ENCODE measurements at places on chromosomes 6 and 20.

- DNase-seq = no peak
Observed at GRCh38 chr6:75503291-75503690, 9.7 kb upstream of the FILIP1 start.

DNA sequence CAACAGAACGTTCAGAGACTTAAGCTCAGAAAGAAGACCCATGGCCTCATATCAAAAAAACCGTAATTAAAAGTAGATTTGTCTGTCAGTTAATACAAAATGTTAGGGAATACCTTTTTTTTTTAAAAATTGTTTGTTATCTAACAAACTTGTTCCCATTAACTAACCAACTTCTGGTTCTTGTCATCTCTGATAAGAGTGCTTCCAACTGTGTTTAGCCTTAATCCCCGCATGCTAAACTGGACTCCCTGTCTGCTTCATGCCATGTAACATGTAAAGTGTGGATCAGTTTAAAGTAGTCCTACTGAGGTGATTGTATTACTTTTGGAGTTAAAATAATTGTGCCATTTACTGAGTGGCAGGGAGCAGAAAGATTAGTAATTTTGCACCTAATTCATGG lies 6.3 kb downstream of the JARID2 start:
- DNase-seq = no peak

DNA sequence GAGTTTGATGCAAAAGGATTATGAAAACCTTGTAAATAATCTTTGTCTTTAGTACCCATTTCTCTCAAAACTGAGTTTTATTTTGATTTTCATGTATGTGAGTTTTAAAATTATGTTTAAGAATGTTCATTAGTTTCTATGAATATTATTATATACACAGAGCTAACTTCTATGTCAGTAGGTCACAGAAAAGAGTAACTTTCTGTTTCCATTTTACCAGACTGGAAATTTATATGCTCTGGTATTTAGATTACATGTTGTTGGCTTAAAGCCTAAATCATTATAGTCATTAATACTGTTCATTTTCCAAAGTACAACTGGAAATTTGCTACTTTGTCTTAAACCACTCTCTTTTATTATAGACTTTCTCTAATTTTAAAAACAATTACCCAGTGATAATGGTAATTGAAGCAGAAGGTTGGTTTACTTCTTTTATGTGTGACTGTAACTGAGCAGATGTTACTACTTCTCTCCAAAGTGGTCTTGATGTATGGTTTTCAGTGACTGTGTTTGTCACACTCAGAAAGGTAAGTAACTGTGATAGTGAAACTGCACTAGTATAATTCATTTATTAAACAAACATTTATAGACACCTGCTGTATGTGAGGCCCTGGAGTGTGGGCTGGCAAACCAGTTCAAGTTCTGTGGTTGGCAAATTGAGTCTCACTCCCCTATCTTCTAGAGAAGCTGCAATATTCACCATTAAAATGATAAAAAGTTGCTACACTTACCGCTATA lies 13.2 kb downstream of the CRYBG1 start:
- no peak for DNase-seq

DNA sequence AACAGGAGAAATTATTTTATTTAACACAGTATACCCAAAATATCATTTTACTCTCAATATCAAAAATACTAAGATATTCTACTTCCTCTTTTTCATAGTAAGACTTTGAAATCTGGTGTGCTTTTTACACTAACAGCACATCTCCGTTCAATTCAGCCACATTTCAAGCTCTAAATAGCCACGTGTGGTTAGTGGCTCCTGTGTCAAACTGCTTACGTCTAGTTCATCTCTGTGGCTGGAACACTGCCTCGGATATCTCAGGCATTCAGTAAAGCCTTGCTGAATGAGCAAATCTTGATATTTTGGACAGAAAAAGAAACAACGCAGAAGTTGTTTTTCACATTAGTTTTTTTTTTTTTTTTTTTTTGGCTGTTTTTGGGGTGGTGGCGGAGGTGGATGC lies 136.1 kb downstream of the EYA4 start:
- DNase-seq = no peak
